Stimulated activated CD4-positive, alpha-beta T cell treated with anti-CD3 and anti-CD28 coated beads, TNF-alpha, amount 100 ng/mL, for 24 hours (primary cell): ENCODE measurements at places on chromosomes 12 and 14.

- DNase-seq = no peak
These were observed 7.8 kb downstream of the ZFP36L1 start for GRCh38 chr14:68784978-68785533.

GRCh38 chr14:102374264-102374663 lies 11.5 kb downstream of the TECPR2 start:
- DNase-seq = no peak

DNA sequence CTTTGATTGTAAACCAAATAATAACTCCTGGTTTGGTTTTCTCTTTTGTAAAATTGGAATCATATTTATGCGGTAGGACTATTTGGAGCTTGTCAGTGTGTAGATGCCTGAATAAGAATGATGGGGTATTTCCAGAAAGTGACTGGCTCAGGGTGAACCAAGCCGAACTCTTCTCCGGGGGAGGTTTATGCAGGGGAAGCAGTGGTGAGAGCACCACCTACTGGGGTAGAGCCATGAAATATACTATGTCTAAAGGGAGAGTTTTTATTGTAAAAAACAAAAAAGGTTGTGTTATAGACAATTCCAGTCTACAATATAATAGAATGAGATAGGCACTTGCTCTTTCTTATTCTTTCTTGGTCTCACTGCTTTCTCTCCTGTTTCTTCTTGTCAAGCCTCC lies 222.9 kb upstream of the SLC16A7 start:
- no peak for DNase-seq

DNA sequence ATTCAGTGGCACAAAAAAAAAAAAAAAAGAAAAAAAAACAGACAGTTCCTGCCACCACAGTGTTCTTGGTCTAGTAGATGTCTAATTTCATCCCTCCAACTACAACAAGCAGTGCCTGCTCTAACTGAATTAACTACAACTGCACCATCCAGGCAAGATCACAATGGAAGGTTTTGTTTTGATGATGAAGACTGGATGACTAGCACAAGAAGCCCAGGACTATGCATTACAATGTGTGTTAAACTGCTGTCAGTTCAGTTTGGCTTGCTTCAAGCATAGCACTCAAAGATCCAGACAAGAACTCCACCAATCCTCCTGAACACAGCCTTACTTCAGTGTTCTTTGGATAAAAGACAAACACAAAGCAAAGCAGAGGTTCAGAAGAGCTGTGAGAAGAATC lies 279.9 kb downstream of the GRIN2B start:
- DNase-seq = no peak

- DNase-seq = no peak
These were observed 52.3 kb downstream of the E2F7 start for GRCh38 chr12:77013091-77013490.

- DNase-seq = no peak
These were observed 113.0 kb upstream of the NTF3 start for GRCh38 chr12:5318874-5319273.

- no peak for DNase-seq
These were observed 1093.7 kb downstream of the SLC6A15 start for GRCh38 chr12:83818881-83819280.

- DNase-seq = no peak
These were observed 54.9 kb downstream of the ATF7 start for GRCh38 chr12:53571295-53571694.

GRCh38 chr14:31265701-31266398 lies 58.3 kb upstream of the HECTD1 start:
- no peak for DNase-seq

GRCh38 chr14:29853272-29853671 lies 74.4 kb downstream of the PRKD1 start:
- no peak for DNase-seq
